ENCODE measurements at places on chromosomes 5 and 9. TPM values are rescaled to one million over a fixed set of nuclear protein-coding genes. Genes with fewer than 3 reads are reported as not detected.

SPATA31A1 gene
- total RNA-seq: not detected

FPGS gene
- total RNA-seq: 75.2 TPM

GRCh38 chr9:116471944-116472506 is 215.1 kb upstream of the TRIM32 start:
- no peak for DNase-seq

DNA sequence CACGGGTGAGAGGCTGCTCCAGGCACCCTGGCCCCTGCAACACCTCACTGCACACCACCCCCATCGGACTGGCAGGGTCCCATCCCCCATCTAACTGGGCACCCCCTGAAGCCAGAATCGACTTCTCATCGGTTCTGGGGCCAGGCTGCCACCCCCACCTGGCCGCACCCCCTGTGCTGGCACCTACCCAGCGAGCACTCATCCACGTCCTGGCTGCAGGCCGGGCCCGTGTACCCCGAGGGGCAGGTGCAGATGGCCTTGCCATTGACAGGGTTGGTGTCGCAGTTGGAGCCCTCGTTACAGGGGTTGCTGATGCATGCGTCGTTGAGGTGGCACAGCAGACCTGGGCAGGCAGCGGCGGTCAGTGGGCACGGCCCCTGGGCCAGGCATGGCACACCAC is 27.9 kb downstream of the NOTCH1 start:
- no peak for DNase-seq

DNA sequence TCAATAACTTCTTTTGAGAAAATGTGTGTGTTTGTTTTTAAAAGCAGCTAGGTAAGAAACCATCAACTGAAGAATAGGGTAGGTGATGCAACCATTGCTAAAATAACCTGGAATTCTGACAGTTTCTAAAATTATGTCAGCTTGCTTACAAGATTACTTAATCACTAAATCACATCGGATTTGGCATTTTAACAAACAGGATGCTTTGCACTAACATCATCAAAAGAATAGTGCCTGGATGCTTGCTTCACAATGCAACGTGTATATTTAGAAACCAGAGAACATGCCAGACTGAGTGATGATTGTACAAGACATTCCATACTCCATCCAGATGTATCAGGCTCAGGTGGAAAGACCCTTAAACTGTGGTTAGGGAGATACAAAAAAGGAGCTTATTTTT is 43.9 kb downstream of the PAM start:
- no peak for DNase-seq

DNA sequence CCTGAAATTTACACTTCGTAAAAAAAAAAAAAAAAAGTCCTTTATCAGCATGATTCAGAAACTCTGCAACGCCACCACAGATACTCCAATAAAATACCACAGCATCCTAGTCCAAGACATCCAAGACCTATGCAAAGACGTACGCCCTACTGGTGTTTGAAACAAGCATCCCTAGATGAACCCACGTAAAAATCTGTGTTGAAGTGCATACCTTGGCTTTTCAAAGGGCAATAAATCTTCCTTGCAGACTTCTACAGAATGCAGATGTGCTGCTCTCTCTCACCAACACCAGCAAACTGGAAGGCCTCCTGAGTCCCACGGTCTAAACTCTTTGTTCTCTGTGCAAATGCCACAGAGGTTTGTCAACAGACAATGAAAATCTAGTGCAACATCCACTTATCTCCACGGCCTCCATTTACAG is 38.8 kb downstream of the MYO10 start:
- no peak for DNase-seq

GRCh38 chr9:27086818-27087680 is 22.0 kb upstream of the TEK start:
- no peak for DNase-seq

DNA sequence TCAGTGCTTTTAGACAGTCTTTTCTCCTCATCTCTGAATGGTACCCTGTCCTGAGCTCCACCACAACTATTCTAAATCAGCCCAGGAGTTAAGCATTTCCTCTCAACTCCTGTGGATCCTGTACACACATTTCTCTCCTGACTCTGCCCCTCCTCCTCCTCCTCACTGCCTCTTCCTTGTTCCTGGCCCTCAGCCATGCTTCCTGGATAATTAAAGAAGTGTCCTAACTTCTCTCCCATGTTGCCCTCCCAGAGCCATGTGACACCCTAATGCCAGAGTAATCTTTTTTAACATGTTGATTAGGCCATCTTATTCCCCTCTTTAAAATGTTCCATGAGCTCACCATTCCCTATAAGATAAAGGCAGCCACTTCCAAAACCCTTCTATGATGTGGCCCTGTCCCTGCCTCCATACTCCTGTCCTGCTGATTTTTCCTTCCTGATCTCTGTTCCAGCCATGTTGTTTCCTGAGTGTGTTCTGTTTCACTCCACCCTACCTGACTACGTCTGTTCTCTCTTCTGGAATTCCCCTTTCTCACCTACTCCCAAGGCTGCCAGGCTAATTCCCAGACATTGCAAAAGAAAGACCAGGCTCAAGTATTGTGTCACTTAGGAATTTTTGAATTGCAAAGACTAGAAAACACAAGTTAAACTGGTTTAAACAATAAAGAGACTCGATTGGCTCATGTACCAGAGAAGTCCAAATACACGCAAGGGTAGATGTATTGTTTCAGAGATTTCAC is 295.2 kb downstream of the MAST4 start:
- no peak for DNase-seq

GRCh38 chr9:87119328-87119881 is 172.1 kb upstream of the GAS1 start:
- no peak for DNase-seq

DNA sequence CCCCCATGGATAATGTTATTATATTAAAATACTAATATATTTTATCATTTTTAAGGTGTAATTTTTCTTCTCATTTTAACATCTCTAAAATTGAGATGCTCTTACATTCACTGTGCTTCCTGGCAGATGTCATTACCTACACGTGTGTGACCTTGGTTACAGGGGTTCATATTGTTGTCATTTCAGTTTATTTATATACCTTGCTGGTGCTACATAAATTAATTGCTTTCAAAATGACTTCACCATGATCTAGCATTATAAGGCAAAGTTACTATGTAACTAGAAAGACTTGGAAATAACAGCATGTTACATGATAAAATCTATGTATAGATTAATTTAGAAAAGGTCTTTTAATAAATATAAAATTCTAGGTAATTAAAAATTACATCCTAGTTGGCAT is 60.9 kb downstream of the ARHGEF28 start:
- no peak for DNase-seq

DNA sequence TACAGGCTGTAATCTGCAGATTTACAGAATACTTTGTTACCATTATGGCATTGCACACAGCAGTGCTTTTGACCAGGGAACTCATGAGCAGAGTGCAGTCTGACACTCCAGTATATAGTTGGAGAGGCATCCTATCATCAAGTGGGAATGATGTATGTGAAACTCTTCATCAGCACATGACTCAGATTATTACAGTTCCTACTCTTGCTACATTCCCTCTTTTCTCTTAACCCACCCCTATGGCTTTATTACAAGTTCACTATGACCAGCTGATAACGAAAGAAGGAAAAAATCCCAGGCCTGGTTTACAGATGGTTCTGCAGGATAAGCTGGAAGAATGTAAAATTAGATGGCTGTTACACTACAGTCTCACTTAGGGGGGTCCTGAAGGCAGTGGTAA is 385.9 kb downstream of the RASEF start:
- DNase-seq: no peak

GRCh38 chr9:86405926-86406325 is 51.7 kb upstream of the TUT7 start:
- DNase-seq: no peak

DBH gene
- total RNA-seq: not detected

All from Calu3 (cell line).